ENCODE measurements at places on chromosomes 2 and 18.

- DNase-seq = no peak
Measured at GRCh38 chr2:174683392-174683759, 80.9 kb downstream of the CHRNA1 start.

DNA sequence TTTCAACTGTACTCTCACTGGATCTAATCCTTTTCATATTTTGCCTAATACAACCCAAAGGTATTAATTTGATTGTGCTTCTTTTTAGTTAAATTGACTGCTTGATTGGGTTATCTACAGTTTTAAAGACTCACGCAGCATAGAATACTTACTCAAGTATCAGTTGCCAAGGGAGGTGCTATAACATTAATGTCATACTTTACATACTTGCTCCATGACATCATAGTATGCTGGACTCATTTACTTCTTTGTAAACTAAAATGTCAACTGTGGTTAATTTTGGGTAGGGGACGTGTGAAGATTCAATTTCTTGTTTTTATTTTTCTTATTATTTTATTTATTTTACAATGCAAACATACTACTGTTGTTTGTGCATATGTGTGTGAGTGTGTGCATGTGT lies 716.2 kb upstream of the VRK2 start:
- no peak for DNase-seq

- no peak for DNase-seq
Measured at GRCh38 chr18:79366177-79367094, 29.3 kb upstream of the NFATC1 start.

- no peak for DNase-seq
Measured at GRCh38 chr2:48415836-48416515, 114.0 kb upstream of the STON1 start.

- DNase-seq = no peak
Measured at GRCh38 chr2:119389615-119390306, 23.0 kb downstream of the DBI start.

DNA sequence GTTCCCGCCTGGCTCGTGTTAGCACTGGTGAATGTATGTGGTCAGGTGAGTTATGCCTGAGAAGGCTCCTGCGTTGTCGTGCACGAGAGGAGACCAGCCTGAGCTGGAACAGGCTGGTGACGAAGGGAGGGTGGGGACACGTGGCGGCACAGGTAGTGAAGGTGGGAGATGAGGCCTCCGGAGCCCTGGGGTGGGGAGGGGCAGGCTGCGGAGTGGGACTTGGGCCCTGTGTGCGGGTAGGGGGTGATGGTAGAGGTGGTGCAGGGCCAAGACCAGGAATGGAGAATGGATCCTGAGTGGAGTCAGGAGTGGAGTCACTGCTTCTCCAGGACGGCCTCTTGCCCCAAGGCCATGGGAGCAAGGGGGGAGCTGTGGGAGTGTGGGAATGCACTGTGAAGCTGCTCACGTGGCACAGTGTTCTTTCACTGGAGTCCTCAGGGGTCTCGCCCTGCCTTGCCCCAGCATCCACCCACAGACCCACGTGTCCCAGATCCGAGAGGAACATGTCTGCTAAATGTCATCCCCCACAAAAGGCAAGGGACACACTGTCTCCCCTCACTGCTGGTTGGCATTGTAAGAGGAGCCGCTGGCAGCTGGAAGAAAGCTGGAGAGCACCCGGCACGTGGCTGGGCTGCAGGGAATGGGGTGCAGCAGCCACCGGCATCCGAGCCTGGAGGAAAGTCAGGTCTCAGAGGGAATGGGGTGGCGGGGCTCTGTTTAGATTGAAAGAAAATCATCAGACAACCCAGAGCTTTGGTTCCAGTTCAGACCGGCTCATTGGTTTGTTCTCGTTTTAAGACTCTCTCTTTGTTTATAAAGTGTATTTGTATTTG lies 63.7 kb downstream of the CYP26B1 start:
- DNase-seq = no peak

- DNase-seq = no peak
Measured at GRCh38 chr2:50097148-50097547, 934.8 kb downstream of the NRXN1 start.

- no peak for DNase-seq
Measured at GRCh38 chr2:46981662-46982350, 66.2 kb upstream of the MCFD2 start.

DNA sequence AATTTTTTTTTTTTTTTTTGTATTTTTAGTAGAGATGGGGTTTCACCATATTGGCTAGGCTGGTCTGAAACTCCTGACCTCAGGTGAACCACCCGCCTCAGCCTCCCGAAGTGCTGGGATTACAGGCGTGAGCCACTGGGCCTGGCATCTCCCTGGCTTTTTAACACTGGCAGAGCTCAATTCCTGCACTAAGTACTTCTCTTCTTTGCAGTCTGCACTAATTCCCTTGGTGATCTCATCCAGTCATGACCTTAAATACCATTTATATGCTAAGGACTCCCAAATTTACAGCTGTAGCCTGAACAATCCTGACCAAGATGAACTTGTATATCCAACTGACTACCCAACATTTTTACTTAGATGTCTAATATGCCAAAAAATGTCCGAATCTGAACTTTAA lies 10.2 kb downstream of the PREPL start:
- DNase-seq = no peak

GRCh38 chr2:134576478-134576877 lies 142.3 kb downstream of the TMEM163 start:
- DNase-seq = no peak

- DNase-seq = no peak
Measured at GRCh38 chr2:138713504-138713903, 66.7 kb downstream of the NXPH2 start.

DNA sequence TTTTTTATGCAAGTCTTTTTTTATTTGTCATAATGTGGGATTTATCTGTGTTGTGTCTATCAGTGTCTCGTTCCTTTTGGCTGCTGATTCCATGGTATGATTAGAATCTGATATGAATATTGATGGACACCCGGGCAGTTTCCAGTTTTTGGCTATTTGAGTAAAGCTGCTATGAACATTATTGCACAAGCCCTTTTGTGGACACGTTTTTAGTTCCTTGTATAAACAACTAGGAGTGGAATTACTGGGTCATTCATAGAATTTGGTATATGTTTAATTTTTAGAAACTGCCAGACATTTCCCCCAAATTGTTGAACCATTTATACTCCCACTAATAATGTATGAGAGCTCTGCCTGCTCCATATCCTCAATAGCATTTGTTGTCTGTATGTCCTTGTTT lies 26.6 kb downstream of the HK2 start:
- DNase-seq = no peak

DNA sequence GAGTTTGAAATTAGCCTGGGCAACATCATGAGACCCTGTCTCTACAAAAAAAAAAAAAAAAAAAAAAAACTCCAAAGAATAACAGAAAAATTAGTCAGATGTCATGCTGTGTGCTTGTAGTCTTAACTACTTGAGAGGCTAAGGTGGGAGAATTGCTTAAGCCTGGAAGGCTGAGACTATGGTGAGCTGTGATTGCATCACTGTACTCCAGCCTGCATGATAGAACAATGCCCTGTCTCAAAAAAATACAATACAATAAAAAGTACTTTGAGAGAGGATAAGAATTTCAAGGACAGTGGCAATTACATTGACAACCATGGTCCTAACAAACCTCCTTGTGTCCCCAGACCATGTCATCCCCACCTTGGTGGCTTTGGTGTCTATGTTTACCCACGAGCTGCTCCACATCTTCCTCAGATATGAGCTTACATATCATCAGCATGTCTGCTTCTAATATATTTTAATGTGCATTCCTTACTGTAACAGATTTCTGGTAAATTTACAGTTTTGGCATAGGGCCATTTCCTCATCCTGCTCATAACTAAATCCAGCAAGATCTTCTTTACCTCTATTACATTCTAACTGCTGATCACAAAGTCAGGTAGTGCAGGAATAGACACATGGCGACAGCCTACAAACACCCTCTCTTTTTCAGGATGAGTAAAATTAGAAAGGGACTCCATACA lies 437.7 kb upstream of the HNRNPA3 start:
- no peak for DNase-seq

- DNase-seq = no peak
Measured at GRCh38 chr2:230693411-230693810, 19.2 kb upstream of the CAB39 start.

GRCh38 chr18:35889677-35890076 lies 82.8 kb upstream of the RMP24 start:
- DNase-seq = no peak

DNA sequence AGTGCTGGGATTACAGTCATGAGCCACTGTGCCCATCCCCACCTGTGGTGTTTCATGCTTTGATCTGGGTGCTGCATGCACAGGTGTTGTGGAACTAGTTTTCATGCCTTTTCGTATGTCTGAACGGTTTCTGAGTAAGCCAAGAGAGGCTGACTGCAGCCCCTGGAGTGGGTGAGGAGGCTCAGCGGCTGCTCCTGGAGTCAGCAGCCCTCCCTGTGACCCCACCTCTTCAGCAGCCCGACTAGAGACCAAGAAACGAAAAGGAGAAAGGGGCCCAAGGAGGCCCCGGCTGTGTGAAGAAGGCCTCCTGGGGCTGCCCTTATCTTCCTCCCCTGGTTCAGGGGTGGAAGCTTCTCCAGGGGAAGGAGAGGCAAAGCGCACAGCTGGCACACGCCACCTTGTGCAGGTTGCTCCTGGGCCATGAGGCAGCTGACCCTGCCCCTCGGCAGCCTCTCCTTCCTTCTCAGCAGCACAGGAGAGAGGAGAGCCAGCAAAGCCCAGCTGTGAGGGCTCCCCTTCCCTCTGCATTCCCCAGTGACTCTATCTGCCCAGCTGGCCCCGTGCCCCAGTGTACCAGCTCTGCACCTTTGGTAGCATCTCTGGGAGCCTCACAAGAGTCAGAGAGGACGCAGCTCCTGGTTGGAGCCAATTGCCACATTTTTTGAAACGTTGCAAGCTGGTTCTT lies 182.5 kb upstream of the HS6ST1 start:
- DNase-seq = no peak

GRCh38 chr2:106745468-106745867 lies 140.5 kb downstream of the ST6GAL2 start:
- DNase-seq = no peak

DNA sequence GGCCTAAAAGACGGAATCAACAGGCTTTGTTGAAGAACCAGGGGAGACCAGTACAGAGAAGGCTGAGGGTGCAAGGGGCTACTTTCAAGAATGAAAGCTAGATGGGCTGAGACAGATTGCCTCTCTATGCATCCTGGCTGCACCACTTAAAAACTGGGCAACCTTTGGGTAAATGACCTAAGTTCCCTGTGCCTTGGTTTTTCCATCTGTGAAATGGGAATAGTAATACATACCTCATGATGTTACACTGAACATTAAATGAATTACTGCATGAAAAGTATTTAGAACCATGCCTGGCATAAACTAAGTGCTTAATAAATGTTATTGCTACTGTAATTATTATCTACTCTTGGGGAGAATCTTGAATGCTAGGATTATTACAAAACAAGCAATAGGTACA lies 106.5 kb downstream of the PRKCE start:
- DNase-seq = no peak

DNA sequence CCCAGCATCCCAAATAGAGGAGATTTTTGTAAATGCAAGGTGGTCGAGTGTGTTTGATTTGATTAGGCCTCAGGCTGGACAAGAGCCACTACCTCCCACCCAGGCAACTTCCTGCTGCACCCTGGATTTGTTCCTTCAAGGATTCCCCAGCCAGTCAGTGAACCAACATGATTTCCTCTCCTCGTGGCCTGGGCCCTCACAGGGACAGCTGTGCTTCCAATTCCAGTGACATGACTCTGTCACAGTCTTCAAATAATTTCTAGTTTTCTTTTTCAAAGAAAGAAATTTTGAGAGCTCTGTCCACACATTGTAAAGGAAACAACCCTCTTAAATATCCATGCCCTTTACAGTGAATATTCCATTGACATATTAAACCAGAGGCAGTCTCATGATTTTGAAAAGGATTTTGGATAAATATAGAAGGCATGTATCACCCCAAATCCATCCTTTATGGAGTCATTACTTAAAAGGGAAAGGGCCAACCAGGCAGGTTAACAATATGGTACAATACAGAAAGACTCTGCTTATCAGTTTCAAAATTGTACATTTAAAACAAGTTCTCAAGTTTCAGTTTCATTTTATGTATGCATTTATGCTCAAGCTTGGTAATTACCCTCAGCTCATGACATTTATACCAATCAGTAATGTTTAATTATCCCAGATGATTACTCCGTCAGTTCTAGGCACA lies 121.3 kb upstream of the FOSL2 start:
- DNase-seq = no peak

DNA sequence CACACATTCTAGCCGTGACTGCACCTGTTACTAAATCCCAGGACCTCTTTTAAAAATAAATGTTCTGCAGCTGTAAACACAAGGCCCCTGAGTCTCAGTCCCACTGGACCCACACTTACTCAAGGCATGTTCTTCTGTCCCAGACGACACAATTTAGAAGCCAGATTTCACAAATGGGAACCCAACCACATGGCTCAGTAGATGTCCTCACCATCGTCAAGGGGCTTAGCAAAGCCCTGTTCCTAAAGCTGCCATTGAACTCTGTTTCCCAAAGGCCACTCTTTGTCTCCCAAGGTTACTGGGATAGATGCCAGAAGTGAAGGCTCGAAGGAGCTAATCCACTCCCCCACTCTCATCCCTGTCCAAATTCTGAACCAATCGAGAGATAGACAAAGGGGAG lies 301.0 kb downstream of the GALR1 start:
- DNase-seq = no peak

GRCh38 chr2:145682546-145683157 lies 1162.7 kb upstream of the ZEB2 start:
- DNase-seq = no peak

DNA sequence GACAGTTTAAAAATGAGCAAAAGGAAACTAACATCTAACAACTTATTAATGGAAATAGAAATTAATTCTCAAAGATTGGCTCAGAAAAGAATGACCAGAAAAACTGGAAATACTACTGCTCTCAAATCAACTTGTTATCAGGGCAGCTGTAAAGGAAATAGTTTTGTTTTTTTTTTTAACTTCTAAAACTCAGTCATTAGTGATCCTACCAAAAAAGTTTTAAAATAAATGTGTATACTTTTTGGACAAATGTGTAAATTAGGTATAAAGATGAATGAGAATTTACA lies 52.1 kb upstream of the PEX13 start:
- DNase-seq = no peak

DNA sequence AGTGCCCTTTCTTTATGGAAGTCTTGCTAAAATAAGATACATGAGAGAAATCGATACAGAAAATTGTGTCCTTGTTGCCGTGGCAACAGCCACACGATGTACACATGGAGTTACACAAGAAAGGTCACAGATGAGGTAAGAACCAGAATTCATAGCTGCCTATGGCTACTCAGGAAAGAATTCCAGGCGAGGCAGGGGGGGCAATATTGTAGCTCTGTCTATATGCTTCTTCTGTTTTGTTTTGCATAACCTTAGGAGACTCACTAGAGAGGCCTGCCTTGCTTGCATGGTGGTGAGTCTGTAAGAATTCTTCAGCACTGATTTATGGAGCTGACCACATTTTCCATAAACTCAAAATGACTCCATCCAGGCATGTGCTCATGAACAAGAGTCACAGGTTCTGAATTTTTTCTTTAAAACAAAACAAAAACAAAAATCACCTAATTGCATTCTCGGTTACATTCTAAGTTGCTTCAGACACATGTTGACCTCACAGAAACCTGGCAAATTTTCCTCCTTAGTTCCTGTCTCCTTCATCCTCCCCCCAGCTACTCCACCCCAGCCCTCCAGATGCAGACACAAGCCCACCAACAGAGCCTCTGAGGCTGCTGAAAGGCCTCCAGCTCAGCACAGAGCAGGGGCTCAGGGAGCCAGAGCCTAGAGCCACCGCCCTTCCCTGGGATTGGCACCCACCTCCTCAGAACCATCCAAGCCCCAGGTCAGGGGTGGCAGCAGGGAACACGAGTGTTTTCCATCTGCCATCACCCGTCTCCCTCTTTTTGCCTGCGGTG lies 183.5 kb downstream of the ANTXR1 start:
- DNase-seq = no peak

Measured in activated CD8-positive, alpha-beta memory T cell treated with anti-CD3 and anti-CD28 coated beads for 1 hour (primary cell).